ENCODE measurements at places on chromosomes 2 and 18.
A peak's percentile ranks its signal among the peaks of the same experiment; 100 is the strongest.

GRCh38 chr2:10125842-10126631 lies 3.5 kb downstream of the RRM2 start:
- no peak for DNase-seq

DNA sequence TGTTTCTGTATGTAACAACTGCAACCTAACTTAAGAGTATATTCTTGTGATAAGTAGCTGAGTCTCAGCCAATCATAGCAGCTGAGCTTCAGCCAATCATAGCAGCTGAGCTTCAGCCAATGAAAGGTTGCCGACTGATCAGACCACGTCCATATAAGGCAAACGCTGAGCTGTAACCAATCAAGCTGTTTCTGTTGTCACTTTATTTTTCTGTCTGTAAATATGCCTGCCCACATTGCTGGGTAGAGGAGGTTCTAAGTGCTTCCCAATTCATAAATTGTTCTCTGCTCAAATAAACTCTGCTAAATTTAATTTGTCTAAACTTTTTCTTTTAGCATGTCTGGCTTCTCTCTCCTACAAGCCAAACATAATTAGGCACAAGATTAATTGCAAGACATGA lies 231.5 kb upstream of the TCF4 start:
- DNase-seq, result no peak

DNA sequence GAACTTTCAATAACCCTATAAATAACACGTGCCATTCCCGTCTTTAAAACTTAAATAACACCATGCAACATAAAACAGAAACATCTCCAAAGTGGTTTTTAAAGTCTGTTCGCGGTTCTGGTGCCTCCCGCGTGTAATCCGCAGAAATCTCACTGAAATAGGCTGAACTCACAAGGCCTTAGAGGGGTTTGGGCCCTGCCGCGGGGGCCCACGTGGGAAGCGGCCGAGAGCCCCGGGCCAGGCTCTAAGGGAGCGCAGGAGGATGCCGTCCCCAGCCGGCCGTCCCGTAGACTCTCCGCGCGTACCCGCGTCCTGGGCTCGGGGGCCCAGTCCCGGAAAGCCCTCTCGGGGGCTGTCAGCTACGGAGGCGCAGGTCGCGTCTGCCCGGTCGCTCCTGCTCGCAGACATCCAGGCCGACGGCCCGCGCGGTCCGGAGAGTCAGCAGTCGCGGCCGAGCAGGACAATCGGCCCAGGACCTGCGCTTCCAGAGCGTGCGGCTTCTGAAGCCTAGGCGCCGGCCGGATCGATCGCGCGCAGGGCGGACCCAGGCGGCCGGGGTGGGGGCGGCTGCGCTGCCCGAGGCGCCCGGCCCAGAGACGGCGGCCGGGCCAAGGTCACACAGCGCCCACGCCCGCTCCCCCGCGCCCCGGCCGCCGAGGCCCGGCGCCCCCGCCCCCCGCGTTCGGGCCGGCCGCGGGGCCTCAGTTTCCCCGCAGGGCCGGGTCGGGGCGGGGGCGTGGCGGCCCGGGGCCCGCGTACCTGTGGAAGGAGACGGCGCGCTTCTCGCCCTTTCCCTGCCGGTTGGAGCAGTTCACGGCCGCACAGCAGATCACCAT lies 558 bp downstream of the THAP4 start:
- peak; percentile 67 for DNase-seq

GRCh38 chr18:61935362-61935761 lies 42.6 kb upstream of the RNF152 start:
- no peak for DNase-seq

- DNase-seq, result peak; percentile 64
These were observed 59.6 kb downstream of the TRPM8 start for GRCh38 chr2:233976690-233977294.

DNA sequence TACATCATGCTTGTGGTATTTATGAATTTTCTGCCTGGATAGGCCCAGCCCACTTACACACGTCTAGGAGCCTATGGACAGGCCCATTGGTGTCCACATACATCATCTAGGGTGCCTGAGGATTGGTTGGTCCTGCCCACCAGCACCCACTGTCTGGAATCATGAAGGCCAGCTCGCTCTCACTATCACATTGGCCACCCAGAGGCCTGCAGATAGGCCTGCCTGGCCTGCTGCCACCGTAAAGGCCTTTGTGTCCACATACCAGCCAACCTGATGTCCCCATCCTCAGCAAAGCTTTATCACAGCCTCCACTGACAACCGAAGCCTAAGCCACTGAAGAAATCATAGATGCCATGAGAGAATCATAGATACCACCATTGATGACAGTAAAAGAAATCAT lies 40.2 kb downstream of the METTL21A start:
- no peak for DNase-seq

All from HuH-7 (cell line).